Stimulated activated CD4-positive, alpha-beta T cell treated with anti-CD3 and anti-CD28 coated beads, Interleukin-12 subunit alpha, Interleukin-12 subunit beta, amount 100 ng/mL, for 24 hours (primary cell): ENCODE measurements at places on chromosomes 4 and X.
A peak's percentile ranks its signal among the peaks of the same experiment; 100 is the strongest.

GRCh38 chr4:30720661-30721184 is 554 bp downstream of the PCDH7 start:
- no peak for DNase-seq

DNA sequence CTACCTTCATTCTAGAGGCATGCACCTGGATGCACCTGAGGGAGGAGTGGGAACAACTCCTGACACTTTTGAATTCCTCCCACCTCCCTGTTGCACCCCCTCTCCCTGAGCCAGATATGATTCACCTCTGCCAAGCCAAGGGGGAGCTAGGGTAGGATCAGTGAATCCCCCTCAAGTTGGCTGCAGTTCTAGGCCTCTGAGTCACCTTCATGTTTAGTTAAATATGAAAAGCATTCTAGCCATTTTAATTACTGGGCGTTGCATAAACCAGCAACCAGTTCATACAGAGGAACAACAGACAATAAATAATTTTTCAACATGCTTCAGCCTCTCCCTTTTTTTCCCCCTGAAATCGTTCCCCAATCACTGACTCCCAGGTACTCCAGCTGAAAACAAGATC is 1440.2 kb downstream of the ADGRL3 start:
- no peak for DNase-seq

GRCh38 chr4:139858436-139859205 is 193.0 kb downstream of the MGST2 start:
- DNase-seq = no peak

- DNase-seq = no peak
Measured at GRCh38 chr4:139631791-139632190, 33.8 kb upstream of the MGST2 start.

DNA sequence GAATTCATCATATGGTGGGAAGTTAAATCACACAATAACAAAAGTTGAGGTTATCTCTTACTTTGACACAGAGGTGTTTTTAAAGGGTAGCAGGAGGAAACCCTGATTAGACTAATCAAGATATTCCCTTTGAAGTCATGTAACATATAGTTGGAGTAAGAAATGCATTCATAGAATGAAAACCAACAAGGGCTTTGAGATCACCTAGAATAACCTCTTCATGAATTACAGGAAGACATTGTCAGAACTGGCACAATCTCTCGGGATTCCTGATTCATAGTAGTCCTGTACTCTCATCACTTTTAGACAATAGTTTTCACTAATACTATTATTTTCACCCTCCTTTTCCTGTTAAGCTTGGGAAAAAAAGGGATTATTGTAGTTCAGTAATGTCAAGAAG is 170.2 kb downstream of the PPP3CA start:
- DNase-seq = no peak

DNA sequence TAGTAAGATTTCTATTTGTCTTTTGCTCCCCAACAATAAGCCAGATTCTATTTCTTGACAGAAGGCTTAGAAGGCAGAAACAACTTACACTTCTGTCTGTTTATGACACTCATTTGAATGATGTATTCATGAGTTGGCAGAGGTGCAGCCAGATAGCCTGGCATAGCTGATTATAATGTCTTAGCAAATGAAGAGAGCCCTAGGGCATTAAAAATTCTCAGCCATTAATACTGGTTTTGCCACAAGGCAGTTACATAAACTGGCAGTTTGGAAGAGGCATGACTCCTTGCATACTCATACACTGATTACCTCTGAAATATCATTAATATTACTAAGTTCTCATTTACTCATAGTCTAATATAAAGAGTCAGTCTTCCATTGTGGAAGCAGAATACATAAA is 728.5 kb upstream of the NDST4 start:
- DNase-seq = no peak

GRCh38 chrX:28910487-28910886 is 323.2 kb downstream of the IL1RAPL1 start:
- DNase-seq = no peak

- no peak for DNase-seq
Measured at GRCh38 chr4:152626790-152627189, 53.0 kb downstream of the TMEM154 start.

DNA sequence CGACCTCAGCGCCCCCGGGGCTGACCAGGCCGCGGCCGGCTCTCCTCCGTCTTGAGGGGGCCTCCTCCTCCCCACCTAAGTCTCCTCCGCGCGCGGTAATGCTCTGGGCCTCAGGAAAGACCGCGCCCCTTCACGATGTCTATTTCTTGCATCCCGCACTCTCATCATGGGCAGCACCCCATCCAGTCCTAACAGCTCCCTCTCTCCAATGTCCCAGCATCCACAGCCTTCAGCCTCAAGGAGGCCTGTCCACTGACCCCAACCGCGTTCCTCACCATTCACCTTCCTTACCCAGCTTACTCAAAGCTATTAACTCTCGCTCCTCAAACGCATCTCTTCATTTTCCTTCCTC is 77.5 kb downstream of the MAGED4 start:
- DNase-seq = no peak

DNA sequence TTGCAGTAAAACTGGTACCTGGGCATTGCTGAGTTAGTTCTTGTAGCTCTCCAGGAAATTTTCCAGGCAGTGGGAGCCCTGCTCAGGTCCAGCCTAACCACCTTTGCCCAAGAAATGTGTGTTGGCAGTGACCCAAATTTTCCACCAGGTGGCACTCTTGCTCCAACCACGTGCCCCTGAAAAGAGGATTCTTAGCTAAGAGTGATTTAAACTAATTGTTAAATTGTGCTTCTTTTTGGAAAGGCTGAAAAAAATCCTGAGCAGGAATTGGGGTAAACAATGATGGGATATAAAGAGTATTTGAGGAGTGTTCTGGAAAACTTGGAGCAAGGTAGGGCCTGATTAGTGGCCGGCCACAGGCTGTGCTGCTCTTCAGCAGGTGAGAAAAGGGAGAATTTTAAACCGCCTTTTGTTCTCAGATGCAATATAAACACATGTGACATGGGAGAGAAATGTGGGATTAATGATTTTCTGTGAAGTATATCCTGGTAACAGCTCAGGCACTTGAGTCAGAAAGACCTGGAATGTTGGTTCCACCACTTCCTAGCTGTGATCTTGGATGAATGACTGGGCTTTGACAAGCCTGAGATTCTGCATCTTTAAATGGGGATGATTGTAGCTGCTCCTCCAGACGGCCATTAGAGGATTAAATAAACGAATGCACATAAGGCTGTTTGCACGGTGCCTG is 219.6 kb downstream of the PTTG2 start:
- DNase-seq = peak; percentile 67
